ENCODE measurements at places on chromosomes 16 and 17.
A peak's percentile ranks its signal among the peaks of the same experiment; 100 is the strongest.

GRCh38 chr16:58337090-58337444 lies 42.2 kb upstream of the PRSS54 start:
- no peak for DNase-seq

- no peak for DNase-seq
Measured at GRCh38 chr17:32192379-32192778, 50.1 kb downstream of the RHOT1 start.

- no peak for DNase-seq
Measured at GRCh38 chr17:43881758-43882505, 25.4 kb downstream of the MPP2 start.

GRCh38 chr17:78027121-78027520 lies 68.6 kb downstream of the TNRC6C start:
- no peak for DNase-seq

GRCh38 chr16:48201515-48202201 lies 42.4 kb upstream of the LONP2 start:
- no peak for DNase-seq

- no peak for DNase-seq
Measured at GRCh38 chr16:50489182-50489581, 59.0 kb upstream of the NKD1 start.

GRCh38 chr17:57422574-57423164 lies 166.3 kb downstream of the MSI2 start:
- DNase-seq, result no peak

GRCh38 chr16:87540072-87540896 lies 47.5 kb upstream of the ZCCHC14 start:
- no peak for DNase-seq

DNA sequence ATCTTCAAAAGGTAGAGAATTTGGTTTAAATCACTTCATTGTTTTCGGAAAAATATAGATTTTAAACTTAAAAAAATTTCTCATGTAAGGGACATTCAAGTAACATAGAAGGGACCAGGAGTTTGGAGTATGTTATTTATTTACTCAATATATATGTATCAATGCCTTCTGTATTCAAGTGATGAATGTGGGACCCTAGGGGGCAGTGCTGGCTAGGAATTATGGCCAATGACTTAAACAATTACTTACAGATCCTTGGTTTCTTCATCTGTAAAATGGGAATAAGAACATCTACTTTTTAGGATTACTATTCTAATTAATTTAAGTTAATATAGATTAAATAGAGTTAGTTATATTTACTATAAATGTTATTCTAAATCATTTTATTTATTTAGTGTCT lies 886.3 kb upstream of the RBFOX1 start:
- DNase-seq, result no peak

DNA sequence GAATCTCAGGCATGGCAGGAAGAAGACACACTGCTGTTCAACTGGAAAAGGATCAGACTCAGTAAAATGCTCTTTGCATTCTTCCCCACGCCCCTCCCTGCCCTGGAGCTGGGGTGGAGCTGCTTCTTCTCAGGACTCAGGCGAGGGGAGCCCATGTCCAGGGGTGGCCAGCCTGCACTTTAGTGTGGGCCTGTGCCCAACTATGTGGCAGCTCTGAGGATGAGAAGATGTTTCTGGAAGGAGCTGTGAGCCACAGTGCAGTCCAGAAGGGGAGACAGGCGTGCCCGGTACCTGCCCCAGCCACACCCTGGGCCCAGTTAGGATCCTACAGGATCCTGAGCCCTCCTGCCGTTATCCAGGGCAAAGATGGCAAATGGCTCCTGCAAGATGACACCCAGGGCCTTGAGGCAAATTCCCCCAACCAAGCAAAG lies 120.3 kb downstream of the ANKRD11 start:
- DNase-seq, result no peak

DNA sequence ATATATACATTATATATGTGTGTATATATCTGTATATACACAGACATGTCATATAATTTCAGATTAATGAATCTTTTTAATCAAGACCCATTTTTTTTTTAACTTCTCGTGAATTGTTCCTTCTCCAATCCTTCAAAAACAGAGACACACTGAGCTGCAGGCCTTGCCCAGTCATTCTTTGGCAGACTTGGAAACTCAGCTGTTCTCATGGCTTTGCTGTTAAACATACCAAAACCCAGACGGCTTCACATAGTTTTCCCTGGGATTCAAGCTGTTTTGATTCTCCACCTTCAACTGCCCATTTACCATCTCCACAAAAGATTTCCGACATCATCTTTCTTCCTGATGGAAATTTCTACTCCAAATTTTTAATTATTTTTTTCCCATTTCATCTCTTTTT lies 148.7 kb downstream of the KCNJ2 start:
- no peak for DNase-seq

GRCh38 chr16:25481636-25482035 lies 210.1 kb upstream of the HS3ST4 start:
- DNase-seq, result no peak

DNA sequence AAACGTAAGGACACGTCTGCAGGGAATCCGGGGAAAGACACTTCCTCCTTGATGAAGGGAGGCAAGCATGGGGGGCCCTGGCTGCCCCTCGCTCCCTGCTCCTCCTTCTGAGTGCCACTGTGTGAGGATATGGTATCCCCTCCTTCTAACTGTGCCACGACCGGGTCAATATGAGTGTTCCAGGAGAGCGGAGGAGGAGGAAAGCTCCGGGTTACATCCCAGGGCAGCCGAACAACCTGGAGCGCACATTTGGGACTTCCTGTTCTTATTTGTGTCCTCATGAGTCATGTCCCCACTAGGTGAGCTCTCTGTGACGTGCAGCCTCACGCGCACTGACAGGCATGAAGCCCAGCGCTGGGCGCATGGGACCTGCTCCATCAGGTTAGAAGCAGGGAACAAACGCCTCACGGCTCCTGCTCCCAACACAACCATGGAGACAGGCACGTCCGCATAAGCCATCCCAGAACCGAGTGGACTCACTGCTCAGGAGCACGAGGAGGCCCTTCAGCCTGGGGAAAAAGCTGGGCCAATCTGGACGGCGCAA lies 92.9 kb upstream of the DNAH17 start:
- no peak for DNase-seq

DNA sequence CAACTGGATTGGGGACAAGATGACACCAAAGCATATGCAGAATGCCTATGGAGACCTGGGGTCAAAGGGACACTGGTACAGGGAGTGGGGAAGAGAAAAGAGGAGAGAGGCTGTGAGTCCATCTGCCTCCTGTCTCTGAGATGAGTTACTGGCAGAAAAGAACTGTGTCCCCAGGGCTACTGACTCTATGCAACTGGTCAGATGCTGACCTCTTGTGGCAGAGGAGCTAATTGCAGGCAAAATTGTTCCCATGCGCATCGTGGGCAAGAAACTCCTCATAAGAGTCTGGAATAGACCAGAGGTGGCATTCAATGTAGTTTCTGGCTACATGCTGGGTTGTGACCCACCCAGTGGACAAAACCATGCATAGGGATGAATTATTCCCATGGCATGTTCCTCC lies 26.1 kb upstream of the MLKL start:
- no peak for DNase-seq

DNA sequence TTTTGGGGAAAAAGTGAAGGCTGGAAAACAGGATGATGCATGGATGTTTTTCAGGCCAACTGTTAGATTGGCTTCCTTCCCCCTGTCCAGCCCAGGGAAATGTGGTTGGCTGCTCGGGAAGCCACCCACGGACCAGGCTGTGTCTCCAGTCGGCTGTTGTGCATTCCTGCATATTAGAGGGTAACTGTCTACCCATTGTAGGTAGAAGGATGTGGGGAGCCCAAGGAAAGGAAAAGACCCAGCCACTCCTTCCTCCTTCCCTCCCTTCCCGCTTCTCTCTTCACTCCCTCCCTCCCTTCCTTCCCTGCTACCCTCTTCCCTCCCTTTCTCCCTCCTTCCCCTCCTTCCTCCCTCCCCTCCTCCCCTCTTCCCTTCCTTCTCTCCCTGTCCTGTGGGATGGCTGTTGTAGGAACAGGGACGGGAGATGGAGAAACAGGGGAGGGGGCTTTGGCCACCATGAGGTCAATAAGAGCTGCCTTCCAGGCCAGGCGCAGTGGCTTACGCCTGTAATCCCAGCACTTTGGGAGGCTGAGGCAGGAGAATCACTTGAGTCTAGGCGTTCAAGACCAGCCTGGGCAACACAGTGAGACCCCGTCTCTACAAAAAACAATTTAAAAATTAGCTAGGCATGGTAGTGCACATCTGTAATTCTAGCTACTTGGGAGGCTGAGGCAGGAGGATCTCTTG lies 16.9 kb downstream of the SYT17 start:
- DNase-seq, result no peak

DNA sequence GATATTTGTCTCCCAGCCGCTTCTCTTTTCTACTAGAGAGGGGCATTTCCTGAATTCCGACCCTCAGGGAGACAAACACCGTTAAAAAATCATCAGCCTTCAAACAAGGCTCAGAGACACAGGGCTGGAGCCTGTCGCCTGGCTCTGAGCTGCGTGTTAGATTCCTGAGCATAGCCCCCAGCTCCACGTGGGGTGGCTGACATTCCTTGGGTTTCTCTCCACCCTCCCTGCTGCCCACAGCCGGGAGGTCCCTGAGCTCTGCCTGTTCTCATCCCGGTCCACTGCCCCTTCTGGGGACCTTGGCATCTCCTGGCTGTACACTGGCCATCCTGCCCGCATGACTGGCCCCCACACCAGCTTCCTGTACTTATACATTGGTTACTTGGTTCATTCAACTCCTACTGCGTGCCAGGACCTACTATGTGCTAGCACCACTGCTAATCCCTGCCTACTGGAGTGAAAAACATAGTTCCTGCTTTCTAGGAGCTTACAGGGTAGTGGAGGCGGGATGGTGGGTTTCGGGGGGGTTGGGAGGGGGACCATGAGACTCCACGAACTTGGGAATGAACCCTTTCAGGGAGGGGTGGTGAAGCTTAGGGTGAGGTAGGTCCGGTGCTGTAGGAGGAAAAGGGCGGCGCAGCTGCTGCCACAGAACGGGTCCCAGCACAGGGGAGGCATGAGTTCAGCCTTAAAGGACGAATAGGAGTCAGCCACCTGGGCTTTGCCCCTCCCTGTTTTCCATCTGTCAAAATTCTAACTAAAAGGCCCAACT lies 52.1 kb upstream of the TMEM132E start:
- DNase-seq, result no peak

DNA sequence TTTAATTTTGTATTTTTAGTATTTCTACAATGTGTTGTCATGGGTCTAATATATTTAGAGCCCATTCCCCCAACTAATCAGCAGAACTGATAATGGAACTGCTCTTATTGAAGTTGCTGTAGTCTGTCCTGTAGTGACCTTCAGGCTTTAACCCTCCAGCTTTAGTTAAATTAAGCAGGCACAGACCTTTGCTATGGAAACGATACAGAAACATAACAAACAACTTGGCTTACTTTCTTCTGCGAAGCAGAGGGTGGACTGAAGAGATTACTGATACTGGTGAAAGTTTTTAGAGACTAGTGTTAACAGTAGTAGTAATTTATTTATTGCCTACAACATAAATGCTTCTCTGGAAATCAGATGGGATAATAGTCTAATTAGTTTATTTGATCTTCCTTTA lies 61.4 kb downstream of the NFATC3 start:
- no peak for DNase-seq

DNA sequence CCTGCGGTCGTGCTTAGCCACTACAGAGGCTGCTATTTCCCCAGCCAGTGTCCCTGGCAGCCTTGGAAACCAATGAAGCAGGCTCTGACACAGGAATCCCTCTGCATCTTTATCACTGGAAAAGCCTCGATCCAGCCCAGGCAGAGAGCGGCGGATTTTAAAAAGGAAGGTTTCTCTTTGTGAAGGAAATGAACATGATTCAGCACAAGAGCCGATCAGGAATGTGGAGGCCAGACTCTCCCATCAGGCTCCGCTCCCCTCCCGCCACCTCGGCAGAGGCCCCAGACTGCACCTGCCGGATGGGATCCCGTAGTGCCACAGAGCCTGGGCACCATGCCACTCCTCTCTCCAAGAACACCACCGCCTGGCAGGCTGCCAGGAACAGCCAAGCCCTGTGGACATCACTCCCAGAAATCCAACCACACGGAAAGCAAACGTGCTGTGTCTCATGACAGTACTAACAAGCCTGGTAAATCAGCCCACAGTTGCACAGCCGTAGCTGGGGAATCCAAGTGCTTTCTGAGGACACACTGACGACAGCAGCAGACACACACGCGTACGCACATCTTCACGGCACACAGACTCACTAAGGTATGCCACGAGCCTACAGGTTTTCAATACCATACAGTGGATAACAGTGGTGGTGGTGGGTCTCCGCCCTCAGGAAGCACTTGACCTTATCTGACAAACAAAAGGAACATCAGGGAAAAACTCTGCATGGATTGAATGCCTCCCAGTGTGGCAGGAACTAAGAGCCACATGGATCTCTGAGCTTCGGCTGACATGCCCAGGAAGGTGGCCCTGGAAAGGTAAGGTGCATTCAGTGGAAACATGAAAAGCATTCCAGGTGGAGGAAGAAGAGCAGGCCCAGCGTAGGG lies 5.4 kb downstream of the LRRC75A start:
- peak; percentile 100 for DNase-seq

- DNase-seq, result no peak
Measured at GRCh38 chr17:57732062-57732461, 13.0 kb downstream of the CCDC182 start.

- no peak for DNase-seq
Measured at GRCh38 chr16:51114382-51114781, 36.7 kb downstream of the SALL1 start.

DNA sequence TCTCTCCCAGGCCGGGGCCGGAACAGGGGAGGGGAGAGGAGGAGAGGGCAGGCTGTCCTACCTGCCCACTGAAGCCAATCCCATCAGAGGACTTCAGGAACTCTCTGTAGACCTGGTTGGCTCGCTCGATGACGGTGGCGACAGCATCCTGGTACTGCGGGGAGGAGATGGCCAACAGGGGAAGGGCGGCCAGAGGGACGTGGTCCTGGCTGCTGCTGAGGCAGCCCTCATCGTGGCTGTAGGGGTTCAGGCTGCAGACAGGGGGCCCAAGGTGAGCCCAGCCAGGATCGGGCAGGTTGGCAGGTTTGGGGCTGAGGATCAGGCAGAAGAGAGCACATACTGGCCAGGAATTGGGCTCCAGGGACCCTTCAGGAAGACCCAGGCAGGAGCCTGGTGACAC lies 34.2 kb downstream of the PIMREG start:
- no peak for DNase-seq

DNA sequence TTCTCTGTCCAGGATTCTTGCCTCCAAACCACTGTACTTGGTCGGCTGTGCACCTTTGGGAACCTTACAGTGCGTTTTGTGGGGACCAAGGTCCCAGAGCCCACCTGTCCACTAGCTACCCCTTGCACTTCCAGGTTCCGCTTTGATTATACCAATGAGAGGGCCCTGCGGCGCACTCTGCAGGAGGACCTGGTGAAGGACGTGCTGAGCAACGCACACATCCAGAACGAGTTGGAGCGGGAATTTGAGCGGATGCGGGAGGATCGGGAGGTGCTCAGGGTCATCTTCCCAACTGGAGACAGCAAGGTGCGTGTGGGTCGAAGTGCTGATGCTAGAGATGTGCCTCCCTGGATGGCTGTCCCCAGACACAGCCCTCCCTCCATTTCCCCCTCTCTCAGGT lies 18.8 kb downstream of the POLR2A start:
- DNase-seq, result no peak

DNA sequence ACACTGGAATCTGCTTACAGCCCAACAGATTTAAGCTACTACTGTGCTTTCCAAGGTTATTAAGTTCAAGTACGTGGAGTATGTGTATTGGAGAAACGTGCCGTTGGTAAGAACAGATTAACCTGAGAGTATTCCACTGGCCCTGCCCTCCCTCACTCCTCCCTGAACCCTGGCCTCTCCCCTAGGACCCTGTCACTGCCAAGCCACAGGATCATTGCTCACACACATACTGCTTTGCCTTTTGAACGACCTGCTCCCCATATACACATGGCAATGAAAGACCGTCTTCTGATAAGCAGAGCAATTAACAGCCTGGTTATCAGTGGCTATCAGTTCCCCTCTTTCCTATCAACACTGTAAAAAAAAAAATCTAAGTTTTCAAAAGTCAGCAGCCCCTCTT lies 458.9 kb upstream of the DYNLRB2 start:
- no peak for DNase-seq
